ENCODE measurements at places on chromosomes 7 and 10.

- DNase-seq = no peak
Measured at GRCh38 chr10:58514111-58514770, 1.6 kb downstream of the BICC1 start.

DNA sequence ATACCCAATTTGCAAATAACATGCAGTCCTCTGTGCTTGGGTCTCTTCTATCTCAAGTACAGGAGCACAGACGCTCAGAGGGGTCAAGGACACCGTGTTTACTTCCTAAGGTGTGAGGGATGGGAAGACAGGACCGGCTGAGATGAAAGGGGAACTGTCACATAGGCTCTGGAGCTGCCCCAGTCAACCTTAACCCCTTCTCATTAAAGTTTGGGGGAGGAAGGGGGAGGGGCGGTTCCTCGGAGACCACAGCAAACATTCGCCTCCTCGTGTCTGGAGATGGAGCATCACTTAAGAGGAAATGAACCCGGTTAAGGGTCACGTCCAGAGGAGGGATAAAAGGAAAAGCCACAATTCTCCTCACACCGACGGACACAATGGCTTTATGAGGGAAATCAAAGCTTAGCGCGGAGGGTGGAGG is 1.1 kb downstream of the SH3PXD2A start:
- DNase-seq = no peak

DNA sequence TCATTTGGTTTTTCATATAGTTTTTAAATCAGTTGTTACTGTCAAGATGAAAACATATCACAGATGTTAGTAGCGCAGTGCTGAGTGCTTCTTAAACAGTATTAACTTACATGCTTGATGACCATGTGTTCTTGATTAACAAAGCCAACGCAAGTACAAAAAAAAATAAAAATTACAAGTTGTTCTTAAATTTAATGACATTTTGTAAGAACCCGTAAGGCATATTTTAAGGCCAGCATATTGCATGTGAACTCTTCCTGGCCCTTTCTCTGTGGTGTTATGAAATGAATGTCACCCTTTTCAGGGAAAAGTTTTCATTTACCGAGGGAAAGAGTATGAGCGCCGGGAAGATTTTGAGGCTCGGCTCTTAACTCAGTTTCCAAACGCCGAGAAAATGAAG is 140.4 kb upstream of the NPS start:
- no peak for DNase-seq

DNA sequence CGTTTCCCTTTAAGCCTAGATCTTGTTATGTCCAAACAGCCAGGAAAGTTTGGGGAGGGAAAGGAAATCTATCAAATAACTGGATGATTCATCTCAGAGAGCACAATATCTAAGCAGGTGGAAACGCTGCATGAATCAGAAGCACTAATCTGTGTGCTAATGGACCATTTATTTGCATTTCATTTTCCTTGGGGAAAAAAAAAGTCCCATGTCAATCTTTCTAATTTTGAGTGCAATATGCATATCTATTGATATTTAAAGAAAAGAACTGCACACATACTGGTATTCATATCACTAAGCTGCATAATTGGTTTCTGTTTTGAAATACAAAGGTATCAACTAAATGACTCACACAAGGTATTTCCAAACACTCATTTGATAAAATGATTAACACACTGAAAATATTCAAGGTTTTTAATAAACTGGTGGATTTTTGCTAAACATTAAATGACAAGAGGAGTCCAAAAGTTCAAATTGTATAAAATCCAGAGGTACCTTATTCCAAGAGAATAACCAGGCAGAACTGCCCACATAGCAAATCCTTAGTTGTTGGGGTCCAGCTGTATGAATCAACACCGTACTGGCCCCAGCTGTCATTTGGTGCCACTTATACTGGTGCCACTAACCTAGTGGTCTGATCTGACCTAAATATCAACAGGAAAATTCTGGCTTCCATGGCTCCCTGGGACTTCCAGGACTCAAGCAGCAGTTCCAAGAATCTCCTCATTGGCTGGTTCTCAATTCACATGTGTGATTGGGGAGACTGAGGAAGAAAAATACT is 122.2 kb upstream of the SP4 start:
- no peak for DNase-seq

DNA sequence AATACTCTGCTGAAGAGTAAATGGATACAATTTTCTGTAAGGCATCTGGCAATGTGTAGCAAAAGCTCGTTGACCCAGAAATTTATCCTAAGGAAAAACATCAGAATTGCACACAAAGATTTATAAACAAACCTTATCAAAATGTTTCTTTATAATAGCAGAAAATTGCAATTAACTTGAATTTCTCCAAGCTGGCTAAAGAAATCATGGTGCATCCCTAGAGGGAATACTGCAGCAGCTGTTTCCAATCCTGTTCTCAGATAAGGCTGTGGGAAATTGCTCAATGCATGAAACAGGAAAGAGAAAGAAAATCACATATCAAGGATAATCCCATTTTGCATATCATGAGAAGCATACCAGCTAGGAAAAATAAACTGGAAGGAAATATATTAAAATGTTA is 18.7 kb downstream of the TACR2 start:
- DNase-seq = no peak

GRCh38 chr7:3321745-3322144 is 20.7 kb downstream of the SDK1 start:
- DNase-seq = no peak

- no peak for DNase-seq
Measured at GRCh38 chr10:99369551-99369950, 40.4 kb downstream of the CNNM1 start.

DNA sequence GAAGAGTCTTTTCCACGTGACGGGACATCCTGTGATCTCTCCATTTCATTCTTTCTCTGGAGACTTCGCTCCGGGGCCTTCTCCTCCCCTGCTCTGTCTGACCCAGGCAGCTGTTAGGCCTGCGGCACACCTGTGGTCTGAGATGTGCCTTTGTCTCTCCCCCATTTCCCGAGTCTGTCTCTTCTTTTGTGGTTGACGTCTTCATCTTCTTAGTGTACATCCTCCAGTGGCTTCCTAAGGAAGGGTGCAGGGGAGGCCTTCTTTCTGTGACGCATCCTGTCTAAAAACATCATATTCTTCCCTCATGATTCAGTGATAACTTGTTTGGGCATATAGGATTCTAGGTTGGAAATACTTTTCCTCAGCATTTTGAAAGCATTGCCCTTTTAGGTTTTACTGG is 17.2 kb upstream of the ATP6V0E2 start:
- no peak for DNase-seq

GRCh38 chr10:3836222-3836820 is 51.3 kb upstream of the KLF6 start:
- no peak for DNase-seq

GRCh38 chr7:38773430-38773829 is 135.6 kb downstream of the VPS41 start:
- DNase-seq = no peak

GRCh38 chr10:73113551-73113950 is 3.3 kb downstream of the NUDT13 start:
- DNase-seq = no peak

DNA sequence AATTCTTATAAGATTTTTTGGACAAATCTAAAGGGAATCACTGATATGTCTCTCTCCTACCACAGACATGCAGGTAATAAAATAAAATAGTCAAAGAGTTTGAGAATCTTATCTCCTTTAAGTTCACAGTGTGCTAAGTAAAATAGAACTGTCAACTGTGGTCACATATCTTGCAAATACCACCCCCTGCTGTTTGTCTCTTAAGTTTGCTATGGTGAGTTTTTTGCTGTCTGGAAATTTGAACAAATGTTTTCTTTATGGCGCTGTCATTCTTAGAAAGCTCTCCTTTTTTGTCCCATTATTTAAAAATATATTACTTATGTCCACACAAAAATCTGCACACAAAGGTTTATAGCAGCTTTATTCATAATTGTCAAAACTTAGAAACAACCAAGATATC is 19.6 kb downstream of the GIMAP5 start:
- no peak for DNase-seq

DNA sequence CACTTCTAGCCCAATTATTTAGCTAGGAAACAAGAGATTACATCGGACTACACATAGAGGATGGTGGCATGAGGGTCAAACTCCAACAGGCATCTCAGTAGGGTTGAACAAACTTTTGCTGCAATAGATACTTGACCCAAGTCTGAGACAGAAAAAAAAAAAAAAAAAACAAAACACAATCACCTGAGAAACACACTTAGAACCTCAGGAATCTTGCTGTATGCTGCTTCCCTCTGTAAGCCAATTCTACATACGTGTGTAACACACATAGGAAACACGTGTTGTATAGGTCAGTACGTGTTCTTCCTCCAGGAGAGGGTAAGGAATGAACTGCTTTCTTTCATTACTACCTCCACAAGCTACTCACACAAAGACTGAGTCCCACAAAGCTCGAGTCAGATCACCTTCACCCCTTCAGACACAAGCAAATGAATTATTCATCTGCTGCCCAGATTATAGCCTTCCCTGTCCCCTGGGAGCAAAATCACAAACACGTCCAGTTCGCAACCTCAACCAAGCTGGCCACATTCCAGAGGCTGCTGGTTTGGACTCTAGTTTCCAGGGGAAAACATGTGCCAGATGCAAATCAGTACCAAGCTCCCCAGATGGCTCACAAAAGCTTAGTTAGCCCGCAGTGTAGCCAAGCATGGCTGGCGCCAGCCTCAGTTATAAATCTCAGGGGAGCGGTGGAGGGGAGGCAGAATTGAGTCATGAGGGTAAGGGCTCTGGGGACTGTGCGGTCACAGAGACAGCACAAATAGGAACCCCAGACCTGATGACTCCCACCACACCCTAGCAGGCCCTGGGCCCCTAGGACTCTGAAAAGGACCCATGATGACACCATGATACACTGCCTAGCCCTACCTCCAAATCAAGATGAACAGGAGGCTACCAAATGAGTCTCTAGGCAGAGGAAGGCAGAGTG is 15.1 kb downstream of the PSAP start:
- DNase-seq = no peak

- DNase-seq = no peak
Measured at GRCh38 chr10:86642499-86642898, 11.8 kb upstream of the OPN4 start.

GRCh38 chr7:70037171-70037933 is 439.1 kb downstream of the AUTS2 start:
- DNase-seq = no peak

DNA sequence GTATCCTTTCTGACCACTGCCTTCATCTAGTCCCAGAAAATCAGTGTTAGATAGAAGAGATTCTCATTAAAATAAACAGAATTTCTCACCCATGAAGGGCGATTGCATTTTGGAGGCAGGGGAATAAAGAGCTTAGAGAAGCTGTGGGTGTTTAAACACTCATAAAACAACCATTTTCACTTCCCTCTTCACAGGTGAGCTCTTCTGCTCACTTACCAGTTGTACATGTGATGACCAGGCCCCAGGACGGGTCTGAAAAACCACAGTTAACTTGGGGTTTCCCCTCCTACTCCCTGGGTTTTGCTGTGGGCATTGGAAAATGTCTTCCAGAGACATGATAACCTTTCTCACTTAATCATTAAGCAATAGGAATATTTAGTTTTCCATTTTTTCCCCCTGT is 411.6 kb upstream of the DPP6 start:
- DNase-seq = no peak

DNA sequence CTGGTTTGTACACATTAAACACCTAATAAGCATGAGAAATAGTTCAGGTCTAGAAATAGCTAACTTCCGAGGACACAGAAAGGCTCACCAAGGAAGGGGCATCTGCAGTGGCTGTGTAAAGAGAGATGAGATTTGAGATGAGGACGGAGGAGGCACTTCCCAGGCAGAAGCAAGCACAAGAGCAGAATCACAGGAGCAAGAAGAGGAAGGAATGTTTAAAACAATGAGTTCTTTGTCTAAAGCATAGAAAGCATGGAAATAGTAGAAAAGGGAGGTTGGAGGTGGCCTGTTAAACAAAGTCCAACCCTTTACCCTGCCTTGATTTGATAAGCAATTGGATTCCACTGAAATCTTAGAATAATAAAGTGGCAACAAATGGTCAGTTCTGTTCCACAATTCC is 11.6 kb upstream of the PON3 start:
- no peak for DNase-seq

- DNase-seq = no peak
Measured at GRCh38 chr10:72270607-72271281, 3.0 kb upstream of the DDIT4 start.

DNA sequence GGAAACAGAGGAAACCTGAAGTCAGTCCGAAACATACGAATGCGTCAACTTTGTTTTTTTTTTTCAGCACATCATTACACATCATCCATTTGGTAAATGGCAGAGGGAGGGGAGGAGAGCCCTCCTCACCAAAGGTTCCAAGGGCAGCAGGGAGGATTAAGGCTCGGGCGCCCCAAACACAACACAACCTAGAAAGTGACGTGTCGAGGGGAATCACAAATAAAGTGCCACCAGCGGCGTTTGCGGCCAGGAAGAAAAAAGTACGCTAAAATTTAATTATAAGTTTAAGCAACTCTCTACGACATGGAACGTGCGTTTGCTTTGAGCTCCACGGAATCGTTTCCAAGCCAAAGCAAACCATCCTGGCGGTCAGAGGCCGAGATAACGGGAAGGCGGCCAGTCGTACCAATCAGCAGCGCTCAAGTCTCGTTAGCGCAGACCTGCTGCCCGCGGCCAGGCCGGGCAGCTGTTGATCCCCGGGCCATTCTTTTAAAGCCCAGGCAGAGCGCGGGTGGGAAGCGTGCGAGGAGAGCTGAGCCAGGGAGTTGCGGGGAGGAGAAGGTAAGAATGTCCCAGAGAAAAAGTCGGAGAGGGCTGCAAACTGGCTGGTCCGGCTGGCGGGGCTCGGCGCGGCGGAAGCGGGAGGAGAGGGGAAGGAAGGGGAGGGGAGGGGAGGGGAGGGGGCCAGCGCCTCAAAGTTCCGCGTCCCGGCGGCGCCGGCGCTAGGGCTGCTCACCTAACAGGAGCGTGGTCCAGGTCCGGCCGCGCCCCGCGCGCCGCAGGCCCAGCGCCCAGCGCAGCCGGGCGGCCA is 719 bp downstream of the DPY19L1 start:
- DNase-seq = peak; percentile 7

DNA sequence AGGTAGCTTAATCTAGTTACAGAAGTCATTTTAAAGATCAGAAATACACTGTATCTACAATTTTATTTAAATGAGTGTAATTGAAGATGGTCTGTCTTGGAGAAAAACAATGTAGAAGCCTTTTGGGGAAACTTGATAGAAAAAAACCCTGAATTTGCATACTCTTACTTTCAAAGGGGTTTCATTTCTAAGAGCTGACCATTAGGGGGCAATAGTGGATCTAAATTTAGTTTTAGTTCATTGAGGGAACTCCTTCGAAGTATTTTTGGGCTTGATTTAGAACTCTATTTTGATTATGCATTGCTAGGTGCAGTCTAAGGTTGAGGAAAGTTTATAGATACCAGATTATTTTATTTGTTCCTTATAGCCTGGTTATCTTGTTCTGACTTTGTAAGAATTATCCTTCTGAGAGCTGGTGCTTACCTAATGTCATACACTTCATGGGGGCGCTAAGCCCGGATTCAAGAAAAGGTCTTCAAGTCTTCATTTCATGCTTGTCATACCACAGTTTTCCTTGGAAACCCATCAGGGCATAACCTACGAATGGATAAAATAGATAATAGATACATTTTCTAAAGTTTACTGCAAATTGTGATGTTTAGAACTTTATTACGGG is 69.1 kb upstream of the MXI1 start:
- no peak for DNase-seq

Data from activated CD4-positive, alpha-beta T cell treated with anti-CD3 and anti-CD28 coated beads, Interleukin-2, amount 50 U/mL, for 24 hours (primary cell).